ENCODE measurements at places on chromosomes 7 and 10. TPM values are rescaled to one million over a fixed set of nuclear protein-coding genes. Genes with fewer than 3 reads are reported as not detected.

GRCh38 chr10:91444211-91445182 is 34.4 kb downstream of the HECTD2 start:
- no peak for DNase-seq

GRCh38 chr10:58937423-58937822 is 239.0 kb upstream of the PHYHIPL start:
- DNase-seq: peak; percentile 39

DNA sequence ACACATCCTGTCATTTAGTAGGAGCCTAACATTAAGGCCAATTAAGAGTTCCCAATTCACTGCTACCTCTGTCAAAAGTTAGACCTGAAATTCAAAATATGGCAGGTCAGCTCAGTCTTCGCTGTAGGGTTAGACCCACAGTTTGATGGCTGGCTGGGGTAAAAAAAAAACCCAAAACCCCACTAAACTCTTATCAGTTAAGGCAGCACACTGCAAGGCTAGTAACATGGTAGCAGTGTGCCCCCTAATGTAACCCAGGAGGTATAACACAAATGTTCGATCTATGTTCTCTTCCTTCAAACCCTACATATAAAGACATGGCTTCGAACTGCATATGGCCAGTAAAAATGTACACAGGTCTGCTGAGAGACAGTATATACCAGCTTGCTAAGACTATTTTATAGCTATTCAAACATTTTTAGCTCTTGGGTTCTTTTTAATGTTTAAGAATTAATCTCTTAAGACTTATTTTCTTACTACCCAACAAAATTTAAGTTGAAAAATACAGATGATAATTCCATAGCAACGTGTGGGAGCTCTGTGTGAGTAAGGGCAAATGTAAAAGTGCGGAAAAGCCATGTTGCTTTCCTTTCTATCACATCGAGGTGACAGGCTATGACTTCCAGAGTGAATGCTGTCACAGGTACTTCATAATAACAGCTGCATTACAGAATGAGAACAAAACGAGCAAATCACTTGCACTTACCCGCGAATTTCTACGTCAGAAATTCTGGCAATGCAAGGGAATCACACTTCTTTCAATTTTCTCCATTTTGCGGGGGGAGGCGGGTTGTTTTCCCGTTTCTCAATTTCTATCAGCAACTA is 168.4 kb upstream of the IMMP2L start:
- no peak for DNase-seq

DNA sequence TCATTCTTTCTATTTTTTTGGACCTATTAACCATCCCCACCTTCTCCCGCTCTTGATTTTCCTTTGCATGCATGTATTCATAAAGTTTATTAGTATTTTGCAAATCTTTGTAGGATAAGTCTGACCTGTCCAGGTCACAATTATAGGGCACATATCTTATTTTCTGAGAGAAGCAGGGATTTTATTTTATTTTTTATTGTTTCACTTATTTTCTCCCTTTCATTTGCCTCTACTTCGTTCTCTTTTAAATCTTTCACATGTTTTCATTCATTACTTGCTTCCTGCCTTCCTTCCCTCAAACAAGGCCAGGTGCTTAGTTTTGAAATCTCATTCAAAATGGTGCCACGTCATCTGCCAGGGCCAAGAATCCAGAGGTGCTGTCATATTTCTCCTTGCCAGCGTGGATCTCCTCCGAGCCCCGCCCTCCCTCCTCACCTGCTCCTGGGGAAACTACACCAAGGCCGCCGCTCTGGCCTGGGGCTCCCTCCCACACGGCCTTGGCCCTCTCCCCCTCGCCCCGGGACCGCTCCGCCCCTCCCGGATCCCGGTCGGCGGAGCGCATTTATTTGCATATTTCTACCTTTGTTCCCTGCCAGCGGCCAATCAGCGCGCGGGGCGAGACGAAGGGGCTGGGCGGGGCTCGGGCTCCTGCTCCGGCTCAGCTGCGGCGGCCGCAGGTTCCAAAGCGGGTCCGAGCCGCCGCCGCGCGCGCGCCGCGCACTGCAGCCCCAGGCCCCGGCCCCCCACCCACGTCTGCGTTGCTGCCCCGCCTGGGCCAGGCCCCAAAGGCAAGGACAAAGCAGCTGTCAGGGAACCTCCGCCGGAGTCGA is at the start of gene TSPAN13:
TSPAN13 (plus strand) TSS at position 654 of the 830 bp plus-strand sequence. CDS start 213 bp downstream, outside the sequence.
- DNase-seq: peak; percentile 87

Gene GARIN1A
- total RNA-seq: 0.97 TPM
